Left cardiac atrium (tissue), 4 donors: ENCODE measurements at places on chromosomes 7 and 10. TPM values are rescaled to one million over a fixed set of nuclear protein-coding genes. Genes with fewer than 3 reads are reported as not detected.

Gene OR2A5
- total RNA-seq: not detected

Gene ZNF37A
- 9.2 TPM for total RNA-seq

Gene IFIT1B
- not detected for total RNA-seq

DNA sequence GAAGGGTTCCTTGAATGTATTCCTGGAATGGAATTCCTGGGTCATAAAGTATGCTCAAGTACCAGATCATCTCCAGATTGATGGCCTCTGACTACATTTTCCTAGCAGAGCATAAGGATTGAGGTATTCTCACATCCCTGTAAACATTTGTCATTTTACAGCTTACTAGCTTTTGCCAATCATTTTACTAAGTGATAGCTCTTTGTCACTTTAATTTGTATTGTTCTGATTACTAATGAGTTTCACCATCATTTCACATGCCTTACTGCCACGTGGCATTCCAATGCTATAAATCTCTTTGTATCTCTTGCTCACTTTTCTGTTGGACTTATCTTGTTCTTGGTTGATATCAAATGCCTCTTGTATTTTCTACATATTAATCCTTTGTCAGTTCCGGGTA is 68.6 kb upstream of the CACNB2 start:
- no peak for DNase-seq

Gene FAM24B
- total RNA-seq: 1.4 TPM
